ENCODE measurements at places on chromosomes 1 and 21. TPM values are rescaled to one million over a fixed set of nuclear protein-coding genes. Genes with fewer than 3 reads are reported as not detected.
A peak's percentile ranks its signal among the peaks of the same experiment; 100 is the strongest.

HRNR gene
- under 0.01 TPM for polyA plus RNA-seq

ETV3L gene
- not detected for polyA plus RNA-seq

IL19 gene
- polyA plus RNA-seq, result 0.09 TPM

SLC45A1 gene
- 1.4 TPM for polyA plus RNA-seq

CD52 gene
- 3,726 TPM for polyA plus RNA-seq

DNA sequence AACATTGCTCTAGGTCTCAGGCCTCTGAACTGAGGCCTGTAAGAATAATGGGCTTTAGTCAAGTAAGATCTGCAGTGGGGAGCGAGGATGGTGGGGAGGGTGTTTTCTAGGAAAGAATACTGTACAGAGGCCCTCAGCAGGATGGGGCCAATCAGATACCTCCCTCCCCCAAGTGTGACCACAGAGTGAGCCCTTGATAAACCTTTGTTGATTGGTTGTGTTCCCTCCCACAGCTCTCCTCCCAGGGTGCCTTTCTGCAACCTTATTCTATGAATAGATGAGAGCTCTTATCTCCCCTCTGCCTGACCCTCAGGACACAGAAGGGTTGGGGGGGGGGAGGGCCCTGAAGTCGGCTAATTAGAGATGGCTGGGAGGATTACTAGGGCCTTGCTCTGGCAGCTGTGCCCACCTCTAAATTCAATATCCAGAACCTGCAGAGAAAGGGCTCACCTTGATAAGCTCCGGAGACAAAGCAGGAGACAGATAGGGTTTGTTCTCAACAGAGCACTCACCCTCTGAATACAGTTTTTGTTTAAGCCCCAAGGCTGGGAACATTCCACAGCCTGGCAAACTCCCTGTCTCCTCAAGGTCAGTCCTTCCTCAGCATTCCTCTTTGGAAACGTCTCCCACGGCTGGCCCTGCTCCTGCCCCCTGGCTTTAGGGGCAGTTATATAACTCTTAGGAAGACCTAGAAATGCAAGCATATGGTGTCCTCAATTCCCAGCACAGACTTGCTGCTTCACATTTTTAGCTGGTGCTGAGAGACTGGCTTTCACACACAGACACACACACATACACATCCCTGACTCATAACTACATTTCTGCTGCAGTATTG is 42.9 kb downstream of the ATP1A1 start:
- DNase-seq, result no peak

DNA sequence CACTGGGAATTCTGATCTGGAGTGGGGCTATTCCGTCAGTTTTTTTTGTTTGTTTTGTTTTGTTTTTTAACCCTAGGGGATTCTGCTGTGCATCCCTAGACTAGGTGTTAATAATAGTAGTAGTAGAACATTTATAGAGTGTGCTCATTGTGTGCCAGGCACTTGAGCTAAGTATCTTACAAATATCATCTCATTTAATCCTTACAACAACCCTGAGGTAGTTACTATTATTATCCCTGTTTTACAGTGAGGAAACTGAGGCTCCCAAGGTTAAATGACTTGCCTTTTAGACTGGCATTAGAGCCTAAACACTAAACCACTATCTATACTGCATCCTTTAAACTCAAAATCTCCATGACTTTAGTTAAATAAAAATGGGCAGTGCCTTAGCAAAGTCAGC is 22.1 kb downstream of the TOR3A start:
- DNase-seq, result no peak

DNA sequence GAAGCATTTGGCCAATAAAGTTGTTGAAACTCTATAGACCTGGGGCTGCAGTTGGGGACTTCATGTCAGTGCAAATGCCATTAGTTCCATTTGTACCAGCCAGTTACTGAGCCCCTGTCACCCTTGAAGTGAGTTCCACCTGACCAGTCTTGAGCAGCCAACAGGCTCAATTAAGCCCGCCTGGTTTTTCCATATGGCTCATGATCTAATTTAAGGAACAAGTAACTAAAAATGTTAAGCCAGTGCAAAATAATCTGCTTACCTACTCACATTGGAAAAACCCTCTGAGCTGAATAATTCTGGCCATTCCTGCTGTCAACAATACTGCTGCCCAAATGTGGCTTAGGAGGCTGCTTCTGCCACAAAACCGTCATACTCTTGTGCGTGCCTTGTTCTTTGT is 21.6 kb downstream of the NSUN4 start:
- DNase-seq, result no peak

DNA sequence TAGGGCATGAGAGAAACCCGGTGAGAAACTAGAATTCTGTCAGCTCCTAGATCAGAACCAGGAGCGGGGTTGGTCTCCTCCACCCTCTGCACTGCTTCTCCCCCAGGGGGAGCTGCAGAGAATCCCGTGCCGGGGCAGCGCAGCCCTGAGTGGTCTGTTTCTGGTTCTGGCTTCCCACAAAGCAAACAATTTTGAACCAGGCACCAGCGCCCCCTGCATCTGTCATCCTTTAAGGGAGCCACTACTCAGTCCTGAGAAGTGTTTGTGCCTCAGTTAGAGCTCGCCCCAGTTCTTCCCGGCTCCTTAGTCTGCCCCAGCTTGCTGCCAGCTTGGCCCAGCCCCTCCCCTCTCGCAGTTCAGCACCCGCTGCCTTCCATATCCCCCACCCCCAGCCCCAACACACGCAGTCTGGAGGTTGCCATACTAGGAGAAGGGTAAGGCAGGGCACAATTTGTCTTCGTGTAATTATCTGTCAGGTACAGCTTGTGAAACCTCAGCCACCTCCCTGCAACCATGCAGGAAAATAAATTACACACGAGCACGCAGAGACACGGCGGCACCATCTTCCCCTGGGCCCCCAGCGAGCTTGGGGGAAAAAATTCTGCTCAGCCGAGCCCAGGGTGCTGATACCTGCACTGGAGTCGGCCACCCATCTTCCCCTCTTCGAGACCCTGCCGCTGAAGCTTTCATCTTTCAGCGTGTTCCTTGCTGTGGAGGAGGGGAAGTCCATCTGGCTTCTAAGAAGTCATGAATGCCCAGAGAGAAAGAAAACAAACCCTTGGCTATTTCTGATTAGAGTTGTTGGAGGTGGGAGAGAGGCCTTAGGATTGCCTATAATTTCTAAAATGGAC is 62.6 kb upstream of the CD1D start:
- DNase-seq, result peak; percentile 89

Data from spleen (tissue), 13 donors.